Breast epithelium (tissue), 4 donors: ENCODE measurements at places on chromosomes 1 and 21. TPM values are rescaled to one million over a fixed set of nuclear protein-coding genes. Genes with fewer than 3 reads are reported as not detected.

The GREM2 gene
- total RNA-seq, result 0.16 TPM

The KCNE2 gene
- total RNA-seq, result 0.66 TPM

DNA sequence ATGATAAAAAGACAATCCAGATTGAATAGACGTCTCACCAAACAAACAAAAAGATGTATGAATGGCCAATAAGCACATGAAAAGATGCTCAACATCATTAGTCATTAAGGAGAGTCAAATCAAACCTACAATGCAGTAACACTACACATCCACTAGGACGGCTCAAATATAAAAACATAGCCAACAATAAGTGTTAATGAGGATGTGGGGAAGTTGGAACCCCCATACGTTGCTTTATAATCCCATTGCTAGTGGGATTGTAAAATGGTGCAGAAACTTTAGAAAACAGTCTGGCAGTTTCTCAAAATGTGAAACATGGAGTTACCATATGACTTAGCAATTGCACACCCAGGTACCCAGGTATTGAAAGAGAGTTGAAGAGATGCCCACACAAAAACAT lies 14.7 kb upstream of the IL24 start:
- no peak for DNase-seq

The ACOT11 gene
- 1.8 TPM for total RNA-seq

The FLG2 gene
- not detected for total RNA-seq
